ENCODE measurements at places on chromosomes 13 and 19.
A peak's percentile ranks its signal among the peaks of the same experiment; 100 is the strongest.

- peak; percentile 42 for DNase-seq
Observed at GRCh38 chr19:29873024-29873800, 61.4 kb downstream of the CCNE1 start.

DNA sequence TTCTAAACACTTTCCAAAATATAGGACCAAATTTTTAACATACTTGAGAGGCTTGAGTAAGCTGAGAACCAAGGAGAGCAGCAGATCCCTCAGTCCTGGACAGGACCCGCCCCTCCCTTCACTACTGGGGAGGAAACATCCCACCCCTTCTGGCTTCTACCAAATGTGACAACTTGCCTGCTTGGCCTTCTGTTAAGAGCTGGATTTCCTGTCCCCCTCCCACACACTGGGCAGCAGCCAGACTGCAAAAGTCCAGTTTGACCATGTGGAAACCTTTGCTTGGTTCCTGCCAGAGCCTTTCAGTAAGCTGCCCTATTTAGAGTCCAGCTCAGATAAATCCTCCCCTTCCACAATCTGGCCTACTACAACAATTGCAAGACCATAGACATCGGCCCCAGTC lies 84.3 kb downstream of the FGF14 start:
- no peak for DNase-seq

DNA sequence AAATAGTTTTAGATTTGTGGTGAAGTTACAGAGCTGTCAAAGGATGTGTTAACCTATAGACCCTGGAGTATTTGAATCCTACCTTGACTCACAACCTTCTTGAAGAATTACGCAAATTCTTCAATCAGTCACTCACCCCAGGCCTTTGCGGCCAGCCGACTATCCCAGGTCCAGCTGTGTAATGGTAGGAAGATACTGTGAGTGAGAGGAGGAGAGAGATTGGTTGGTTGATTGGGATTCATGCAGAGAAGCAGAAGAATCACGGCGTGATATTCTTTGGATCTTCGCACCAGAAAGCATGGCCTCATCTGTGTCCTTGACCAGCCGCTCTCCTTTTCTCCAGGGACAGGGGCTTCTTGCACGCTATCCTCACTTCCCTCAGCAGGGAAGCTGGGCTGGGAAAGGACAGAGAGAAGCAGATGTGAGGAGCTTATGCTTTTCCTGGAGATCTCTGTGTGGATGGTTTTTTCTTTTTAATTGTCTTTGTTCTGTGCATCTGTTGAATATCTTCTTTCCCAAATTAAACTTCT lies 249.1 kb downstream of the GGACT start:
- DNase-seq, result no peak

GRCh38 chr19:30317403-30317802 lies 54.8 kb upstream of the ZNF536 start:
- DNase-seq, result no peak

DNA sequence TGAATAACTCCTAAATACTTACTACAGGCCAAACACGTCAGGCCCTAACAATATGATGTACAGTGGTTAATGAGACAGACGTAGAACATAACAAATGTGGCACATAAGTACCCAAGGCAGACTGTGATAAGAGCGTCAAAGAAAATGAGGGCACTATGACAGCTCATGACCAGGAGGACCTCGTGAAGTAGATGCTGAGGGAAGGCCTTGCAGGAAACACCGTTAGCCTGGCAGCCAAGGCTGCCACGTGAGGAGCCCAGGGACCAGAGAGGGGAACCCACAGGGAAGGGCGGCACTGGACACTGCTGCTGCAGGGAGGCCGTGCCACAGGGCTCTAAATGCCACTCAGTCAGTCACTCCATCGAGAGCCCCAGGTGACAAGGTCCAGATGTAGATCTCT lies 5.7 kb downstream of the TUBGCP3 start:
- no peak for DNase-seq

DNA sequence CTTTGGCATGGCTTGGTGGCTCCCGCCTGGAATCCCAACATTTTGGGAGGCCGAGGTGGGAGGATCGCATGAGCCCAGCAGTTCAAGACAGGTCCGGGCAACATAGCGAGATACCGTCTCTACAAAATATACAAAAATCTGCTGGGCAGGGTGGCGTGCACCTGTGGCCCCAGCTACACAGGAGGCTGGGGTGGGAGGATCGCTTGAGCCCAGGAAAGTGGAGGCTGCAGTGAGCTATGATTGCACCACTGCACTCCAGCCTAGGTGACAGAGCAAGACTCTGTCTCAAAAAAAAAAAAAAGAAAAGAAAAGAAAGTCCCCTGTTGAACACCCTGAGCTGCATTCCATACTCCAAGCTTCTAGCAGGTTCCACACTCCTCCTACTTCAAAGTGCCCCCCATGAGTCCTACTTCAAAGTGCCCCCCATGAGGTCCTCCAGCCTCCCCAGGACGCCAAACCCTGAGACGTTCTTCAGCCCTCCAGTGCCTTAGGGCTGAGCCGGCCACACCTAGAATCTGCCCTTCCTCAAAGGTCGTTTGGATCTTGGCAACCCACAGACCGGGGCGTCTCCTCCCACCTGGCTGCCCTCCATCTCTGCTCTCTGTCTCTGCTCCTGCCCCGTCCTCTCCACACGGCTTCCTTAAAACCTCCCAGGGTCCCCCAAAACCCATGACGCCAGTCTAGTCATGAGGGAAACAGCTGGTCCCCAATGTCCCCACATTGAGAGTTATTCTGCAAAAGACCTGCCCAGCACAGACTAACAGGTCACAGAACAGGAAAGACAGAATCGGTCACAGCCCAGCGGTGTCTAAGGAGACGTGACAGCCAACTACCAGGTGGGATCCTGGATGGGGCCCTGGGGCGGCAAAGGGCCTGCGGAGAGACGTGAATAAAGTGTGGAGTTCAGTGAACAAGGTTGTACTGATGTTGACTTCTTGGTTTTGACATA lies 4.8 kb downstream of the TJP3 start:
- no peak for DNase-seq

DNA sequence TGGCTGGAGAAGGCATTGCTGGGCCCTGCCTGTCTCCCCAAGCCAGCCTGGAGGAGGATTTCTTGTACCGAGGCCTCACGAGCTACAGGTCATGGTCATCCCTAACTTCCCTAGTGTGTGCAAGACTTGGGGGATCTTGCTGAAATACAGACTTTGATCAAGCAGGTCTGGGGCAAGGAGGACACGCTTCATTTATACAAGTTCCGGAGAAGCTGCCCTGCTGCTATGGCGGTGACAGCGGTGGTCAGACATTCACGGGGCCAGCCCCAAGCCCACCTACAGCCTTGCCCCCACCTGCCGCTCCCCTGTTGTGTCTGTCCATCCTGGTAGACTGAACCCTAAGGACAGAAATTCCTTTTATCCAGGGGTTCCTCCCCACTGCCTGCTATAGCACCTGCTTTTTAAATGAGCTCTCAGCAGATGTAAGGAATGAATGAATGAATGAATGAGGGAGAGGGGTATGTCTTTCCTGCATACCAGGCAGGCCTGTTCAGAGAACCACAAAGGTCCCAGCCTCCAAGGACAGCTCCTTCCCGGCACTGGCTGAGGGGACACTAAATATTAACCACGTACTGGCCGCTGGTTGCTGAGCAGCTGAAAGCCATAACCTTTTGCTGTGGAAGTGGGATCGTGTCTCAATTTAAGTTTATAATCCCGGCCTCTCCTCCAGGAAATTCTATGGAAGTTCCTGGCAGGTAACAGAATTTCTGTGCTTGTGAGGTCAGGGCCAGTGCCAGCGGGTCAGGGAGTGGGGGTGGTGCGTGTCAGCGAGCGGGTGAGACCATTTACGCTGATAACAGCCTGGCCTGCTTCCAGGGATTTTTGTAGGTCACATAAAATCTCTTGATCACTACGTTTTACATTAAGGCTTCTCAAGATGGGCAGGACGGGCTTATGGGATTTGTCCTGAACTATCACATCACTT lies 27.1 kb downstream of the TSSK6 start:
- no peak for DNase-seq

DNA sequence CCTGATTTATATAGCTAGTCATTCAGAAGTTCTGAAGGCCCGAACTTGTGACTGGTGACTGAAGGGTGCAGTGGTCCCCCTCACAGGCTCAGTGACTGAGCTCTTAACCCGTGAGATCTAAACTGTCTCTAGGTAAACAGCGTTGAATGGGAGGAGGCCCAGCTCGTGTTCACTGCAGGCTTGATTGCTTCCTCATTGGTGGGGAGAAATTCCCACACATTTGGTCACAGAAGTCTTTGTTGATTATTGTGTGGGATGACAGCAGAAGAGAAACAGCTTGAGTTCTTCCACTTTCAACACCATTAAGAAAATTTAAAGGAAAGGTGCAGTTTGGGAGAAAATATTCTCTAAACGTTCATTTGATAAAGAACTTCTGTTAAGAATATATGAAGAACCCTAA lies 1178.0 kb downstream of the UQCRFS1 start:
- DNase-seq, result no peak

- no peak for DNase-seq
Observed at GRCh38 chr13:99385161-99385560, 78.0 kb upstream of the GPR183 start.
